Activated CD8-positive, alpha-beta memory T cell treated with anti-CD3 and anti-CD28 coated beads for 36 hours (primary cell): ENCODE measurements at places on chromosomes 16 and 17. TPM values are rescaled to one million over a fixed set of nuclear protein-coding genes. Genes with fewer than 3 reads are reported as not detected.

UQCRC2 gene
- 213 TPM for total RNA-seq

ZPBP2 gene
- total RNA-seq = 0.44 TPM

ATMIN gene
- 27.3 TPM for total RNA-seq

SUPT6H gene
- 81.7 TPM for total RNA-seq

MRTFB gene
- 9.8 TPM for total RNA-seq

RANBP10 gene
- 18.0 TPM for total RNA-seq

EFNB3 gene
- 0.08 TPM for total RNA-seq

MT1B gene
- not detected for total RNA-seq

KREMEN2 gene
- total RNA-seq = 0.08 TPM

HID1 gene
- total RNA-seq = 1.9 TPM

C17orf50 gene
- total RNA-seq = not detected

TBKBP1 gene
- 6.7 TPM for total RNA-seq

DNAH2 gene
- total RNA-seq = 0.10 TPM

TP53TG3F gene
- total RNA-seq = not detected
